ENCODE measurements at places on chromosomes 1 and 21. TPM values are rescaled to one million over a fixed set of nuclear protein-coding genes. Genes with fewer than 3 reads are reported as not detected.

GRCh38 chr1:25707280-25708016, 90.9 kb downstream of the MAN1C1 start:
- H3K27ac ChIP-seq = no peak overlapping the region
- DNase-seq = no peak
- no peak overlapping the region for H3K4me3 ChIP-seq
- no peaks in the 10 kb centered on the region for H3K27me3 ChIP-seq
- peaks cover 9% of the 10 kb centered on the region for H3K36me3 ChIP-seq

- H3K4me3 ChIP-seq = no peak overlapping the region
- DNase-seq = no peak
- H3K27ac ChIP-seq = no peak overlapping the region
- peaks cover 14% of the 10 kb centered on the region for H3K27me3 ChIP-seq
Measured at GRCh38 chr1:40890771-40891170, 28.6 kb upstream of the CITED4 start.

GRCh38 chr1:241639623-241640148, 483 bp downstream of the CHML start:
- peaks cover 52% of the 10 kb centered on the region for H3K4me1 ChIP-seq
- H3K27ac ChIP-seq = peak overlapping the region; percentile 88
- peak; percentile 43 for DNase-seq
- no peaks in the 10 kb centered on the region for H3K27me3 ChIP-seq
- H3K4me3 ChIP-seq = peak overlapping the region; percentile 92

Gene RC3H1
- total RNA-seq = 30.4 TPM

GRCh38 chr1:2215909-2216766, 12.0 kb upstream of the SKI start:
- DNase-seq = no peak
- no peaks in the 10 kb centered on the region for H3K27me3 ChIP-seq
- no peaks in the 10 kb centered on the region for H3K36me3 ChIP-seq
- H3K4me3 ChIP-seq = no peak overlapping the region

DNA sequence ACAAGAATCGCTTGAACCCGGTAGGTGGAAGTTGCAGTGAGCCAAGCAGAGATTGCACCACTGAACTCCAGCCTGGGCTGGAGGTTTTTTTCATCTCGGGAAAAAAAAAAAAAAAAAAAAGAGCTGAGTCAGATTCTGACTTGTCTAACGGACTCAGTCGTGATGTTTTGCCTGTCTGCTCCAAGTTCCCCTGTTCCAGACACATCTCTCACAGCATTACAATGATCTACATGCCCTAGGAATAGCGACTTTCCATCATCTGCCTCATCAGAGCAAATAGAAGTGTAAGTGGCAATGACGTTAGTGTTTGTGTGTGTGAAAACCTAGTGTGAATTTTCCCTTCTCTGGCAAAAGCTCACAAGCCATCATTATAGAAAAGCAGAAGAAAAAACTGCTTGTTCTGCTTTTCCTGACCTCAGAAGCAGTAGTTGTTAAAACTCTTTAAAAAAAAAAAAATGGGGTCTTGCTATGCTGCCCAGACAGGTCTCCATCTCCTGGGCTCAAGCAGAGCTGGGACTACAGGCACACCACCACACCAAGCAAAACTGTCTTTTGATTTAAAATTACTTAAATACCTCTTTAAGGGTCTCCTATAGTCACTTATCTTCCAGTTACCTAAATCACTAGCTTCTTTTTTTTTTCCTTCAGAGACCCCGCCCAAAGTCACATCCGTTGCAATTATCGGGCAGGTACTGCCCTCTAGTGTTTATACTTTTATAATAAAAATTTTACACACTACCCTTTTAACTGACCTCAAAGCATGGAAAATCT, 37.3 kb downstream of the PLEKHO1 start:
- no peaks in the 10 kb centered on the region for H3K36me3 ChIP-seq
- no peak overlapping the region for H3K4me3 ChIP-seq
- no peak overlapping the region for H3K27ac ChIP-seq
- peaks cover 9% of the 10 kb centered on the region for H3K4me1 ChIP-seq
- DNase-seq = peak; percentile 7

Gene KRTAP20-4
- not detected for total RNA-seq

DNA sequence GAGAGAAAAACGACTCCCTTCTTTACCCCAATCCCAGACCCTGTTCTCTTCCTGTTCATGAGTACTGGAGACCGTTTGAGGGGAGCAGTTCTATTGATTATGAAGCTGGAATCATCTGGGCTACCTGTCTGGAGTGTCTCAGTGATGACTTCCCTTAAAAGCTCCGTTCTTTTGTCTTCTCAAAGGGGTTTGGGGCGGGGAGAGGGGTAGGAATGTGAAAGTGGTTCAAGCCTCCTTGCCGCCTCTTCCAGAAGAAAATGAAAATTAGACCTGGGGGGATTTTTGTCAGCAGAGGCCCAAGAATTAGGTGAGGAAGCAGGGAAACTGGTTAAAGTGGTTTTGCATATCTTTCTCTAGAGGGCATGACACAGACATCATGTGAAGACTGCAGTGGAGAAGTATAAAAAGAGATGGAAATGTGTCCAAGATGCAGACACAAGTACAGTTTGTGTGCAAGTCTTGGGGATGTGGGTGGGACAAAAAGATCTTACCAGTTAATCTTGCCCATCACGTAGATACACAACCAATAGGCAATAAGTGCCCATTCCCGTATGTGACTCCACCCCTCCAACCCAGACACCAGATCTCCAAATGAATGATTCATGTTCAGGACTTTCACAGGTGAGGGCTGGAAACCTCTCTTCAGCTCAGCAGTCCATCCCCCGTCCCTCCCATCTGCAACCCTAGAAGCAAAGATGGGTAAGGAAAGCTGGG, 470 bp upstream of the MTMR11 start:
- peak overlapping the region; percentile 47 for H3K27ac ChIP-seq
- no peak for DNase-seq
- peaks cover 31% of the 10 kb centered on the region for H3K4me1 ChIP-seq
- no peaks in the 10 kb centered on the region for H3K36me3 ChIP-seq
- peak overlapping the region; percentile 11 for H3K4me3 ChIP-seq
- H3K27me3 ChIP-seq = peaks cover 3% of the 10 kb centered on the region

Gene DMBX1
- total RNA-seq = not detected

DNA sequence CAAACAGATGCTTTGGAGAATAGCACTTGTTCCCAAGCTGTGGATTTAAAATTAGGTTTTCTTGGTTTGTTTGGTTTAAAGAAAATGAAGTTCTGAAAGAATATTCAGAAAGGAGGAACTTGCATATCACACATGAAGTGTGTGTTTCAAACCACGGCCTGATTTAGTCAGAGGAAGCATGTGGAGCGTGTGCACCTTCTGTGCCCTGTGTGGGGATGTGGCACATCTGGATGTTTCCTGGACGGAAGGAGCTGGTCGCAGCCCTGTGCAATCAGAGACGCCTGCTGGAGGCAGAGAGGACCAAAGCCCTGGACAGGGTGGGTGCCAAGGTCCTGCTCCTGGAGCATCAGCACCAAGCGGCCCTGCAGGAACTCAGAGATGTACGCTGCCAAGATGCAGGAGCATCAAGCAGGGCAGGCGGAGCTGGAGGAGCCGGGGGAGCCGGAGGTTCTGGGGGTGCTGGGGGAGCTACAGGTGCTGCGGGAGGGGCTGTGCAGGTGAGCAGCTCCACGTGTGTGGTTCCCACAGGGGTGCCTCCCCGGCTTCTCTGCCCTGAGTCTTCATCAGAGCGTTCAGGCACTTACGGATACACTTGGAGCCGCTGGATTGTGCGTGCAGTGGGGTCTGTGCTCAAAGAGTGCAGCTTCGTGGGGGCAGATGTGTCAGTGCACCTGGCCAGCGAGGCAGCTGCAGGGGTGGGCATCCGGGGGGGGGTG, 45.7 kb downstream of the PCNT start:
- H3K4me3 ChIP-seq = no peak overlapping the region
- H3K27me3 ChIP-seq = no peaks in the 10 kb centered on the region
- peak overlapping the region; percentile 93 for H3K27ac ChIP-seq
